Globus pallidus (tissue), 1 donor: ENCODE measurements at places on chromosomes 6 and 20.

DNA sequence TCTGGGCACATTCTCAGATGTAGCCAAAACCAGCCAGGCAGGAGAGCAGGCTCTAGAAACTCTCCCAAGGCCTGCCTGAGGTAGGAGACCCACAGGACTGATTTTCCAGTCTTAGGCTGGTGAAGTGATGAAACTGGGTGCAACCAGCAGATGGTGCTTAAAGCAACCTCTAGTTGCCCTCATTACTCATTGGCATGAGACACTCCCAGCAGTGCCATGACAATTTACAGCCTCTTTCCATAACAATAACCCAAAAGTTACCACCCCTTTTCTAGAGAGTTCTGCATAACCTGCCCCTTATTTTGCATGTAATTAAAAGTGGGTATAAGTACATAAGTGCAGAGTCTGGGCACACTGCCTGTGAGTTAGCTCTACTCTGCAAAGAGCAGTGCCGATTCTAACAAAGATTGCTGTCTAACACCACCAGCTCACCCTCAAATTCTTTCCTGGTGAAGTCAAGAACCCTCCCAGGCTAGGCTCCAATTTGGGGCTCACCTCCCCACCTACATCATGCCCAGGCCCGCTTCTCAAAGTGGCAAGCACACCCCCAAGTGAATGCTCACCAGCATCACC is 14.4 kb upstream of the GPR6 start:
- no peak for DNase-seq

- no peak for DNase-seq
Observed at GRCh38 chr6:127737768-127738167, 160.8 kb downstream of the C6orf58 start.

GRCh38 chr20:48875233-48875913 is 46.1 kb upstream of the ARFGEF2 start:
- DNase-seq: no peak

GRCh38 chr6:20061952-20062351 is 150.3 kb downstream of the MBOAT1 start:
- no peak for DNase-seq

GRCh38 chr6:48782225-48782624 is 671.2 kb upstream of the PTCHD4 start:
- no peak for DNase-seq

- no peak for DNase-seq
Observed at GRCh38 chr20:58137651-58138265, 90.7 kb downstream of the ANKRD60 start.

DNA sequence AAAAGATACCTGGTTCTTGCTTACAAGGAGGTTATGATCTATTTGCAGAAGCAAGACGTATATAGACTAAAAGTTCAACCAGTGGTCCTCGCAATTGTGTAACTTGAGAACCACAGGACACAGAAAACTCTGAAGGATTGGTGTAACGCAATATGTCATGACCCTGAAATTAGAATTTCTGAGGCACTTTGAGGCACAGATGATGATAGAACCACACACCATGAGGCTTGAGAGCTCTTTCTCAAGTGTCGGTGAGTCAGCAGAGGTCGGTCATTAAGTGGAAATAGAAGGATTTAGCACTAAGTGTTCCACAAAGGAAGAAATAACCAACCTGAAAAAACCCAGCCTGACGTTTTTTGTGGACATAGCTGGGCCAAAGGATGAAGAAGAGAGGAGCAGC is 15.3 kb upstream of the CCN2 start:
- DNase-seq: no peak

DNA sequence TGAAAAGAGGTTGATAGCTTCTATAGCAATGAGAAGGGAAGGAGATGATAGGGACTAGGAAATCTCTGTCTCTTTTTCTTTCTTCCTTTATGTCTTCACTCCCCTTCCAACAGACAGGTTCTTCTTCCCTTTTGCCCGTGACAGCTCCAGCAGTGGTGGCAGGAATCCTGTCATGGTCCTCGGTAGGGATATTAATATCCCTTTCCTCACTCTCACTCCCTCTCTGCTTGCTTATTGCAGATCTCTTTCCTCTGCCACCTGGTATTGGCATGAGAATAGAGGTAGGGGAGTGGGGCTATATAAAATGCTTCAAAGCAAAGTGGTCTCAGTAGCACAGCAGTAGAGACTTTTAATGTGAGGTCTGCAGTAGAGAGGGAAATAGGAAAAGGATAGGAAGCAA is 19.7 kb downstream of the RAD21L1 start:
- DNase-seq: no peak

- no peak for DNase-seq
Observed at GRCh38 chr20:44079291-44079690, 107.7 kb downstream of the JPH2 start.

- no peak for DNase-seq
Observed at GRCh38 chr20:50434653-50435396, 75.4 kb upstream of the PTPN1 start.

- DNase-seq: no peak
Observed at GRCh38 chr6:89987830-89988229, 93.6 kb downstream of the GJA10 start.

DNA sequence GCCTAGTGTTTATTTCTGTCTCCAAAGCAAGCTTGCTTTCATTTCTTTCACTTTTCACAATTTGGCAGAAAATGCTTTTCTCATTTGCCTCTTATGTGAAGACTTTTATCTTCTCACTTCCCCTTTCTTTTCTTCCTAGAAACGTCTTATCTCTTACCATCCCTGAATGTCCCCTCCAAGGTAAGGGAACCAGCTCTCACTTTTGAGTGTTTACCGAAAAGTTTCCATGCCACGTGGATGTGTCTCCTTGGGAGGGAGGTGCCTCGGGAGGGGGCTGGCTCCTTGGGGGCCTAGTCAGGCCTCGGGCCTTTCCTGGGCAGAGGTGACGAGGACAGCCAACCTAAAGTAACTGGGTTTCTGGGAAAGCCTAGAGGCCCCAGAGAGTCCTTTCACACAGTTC is 127.4 kb downstream of the CD24 start:
- DNase-seq: no peak
